Hematopoietic multipotent progenitor cell treated with erythropoietin and hydrocortisone succinate and interleukin-3 and kit ligand, for 6 days (in vitro differentiated cells): ENCODE measurements at places on chromosomes 11 and 22.

GRCh38 chr22:29901354-29901753 is 18.4 kb downstream of the MTMR3 start:
- DNase-seq, result peak; percentile 70

DNA sequence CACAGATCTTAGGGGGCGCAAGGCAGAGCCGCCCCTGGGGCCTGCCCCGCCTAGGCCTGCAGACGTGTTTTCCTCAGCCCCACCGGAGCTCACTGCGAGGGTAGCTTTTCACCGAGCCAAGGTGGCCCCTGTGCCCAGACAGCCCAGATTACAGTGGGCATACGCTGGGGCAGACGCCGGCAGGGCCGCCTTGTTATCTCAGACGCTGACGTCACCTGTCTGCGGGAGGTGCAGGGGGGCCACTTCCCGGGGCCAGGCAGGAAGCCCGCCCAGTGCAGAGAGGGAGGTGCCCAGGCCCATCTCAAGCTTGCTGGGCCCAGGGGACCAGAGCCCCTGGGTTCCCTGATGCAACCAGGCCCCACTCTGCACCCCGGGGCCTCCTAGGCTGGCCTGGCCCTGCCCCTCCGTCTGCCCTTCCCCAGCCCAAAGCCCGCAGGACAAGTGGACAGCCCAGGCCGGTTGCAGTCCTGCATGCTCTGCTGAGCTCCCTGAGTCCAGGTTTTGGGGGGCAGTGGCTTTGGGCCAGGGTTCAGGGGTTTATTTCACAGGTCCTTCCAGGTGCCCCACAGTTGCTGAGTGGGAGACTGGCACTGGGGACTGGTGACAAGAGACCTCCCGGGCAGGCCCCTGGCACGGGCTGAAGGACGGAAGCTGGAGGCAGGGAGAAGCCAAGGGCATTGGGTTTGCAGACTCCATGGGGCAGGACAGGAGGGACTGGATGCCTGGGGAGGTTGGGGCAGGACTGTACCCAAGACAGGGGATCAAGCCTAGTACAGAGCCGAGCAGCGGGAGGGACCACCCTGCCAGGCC is 38.6 kb downstream of the IGF2 start:
- DNase-seq, result peak; percentile 69

DNA sequence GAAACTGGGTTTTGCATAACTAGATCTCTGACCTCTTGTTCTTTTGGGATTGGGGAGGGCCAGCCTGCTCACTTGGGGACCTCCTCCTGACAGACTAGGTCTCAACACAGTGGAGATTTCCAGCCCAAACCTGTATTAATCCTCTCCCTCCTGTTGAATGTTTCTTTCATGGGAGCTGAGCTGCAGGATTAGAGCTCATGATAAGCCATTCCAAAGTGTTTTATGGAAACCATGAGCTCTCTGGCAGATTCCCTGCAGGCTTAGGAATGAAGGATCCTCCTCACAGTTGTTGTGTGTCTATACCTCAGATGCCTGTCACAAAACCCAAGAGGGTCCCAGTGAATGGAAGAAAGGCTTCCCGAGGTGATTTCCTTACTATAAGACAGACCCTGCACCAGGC is 248.4 kb upstream of the B3GAT1 start:
- DNase-seq, result no peak

GRCh38 chr11:59866397-59866796 is at the start of gene TCN1:
Gene TCN1, minus strand, starts transcription at chr11:59866487. Its CDS starts 17 bp downstream, at chr11:59866470.
- DNase-seq, result peak; percentile 77

GRCh38 chr11:20360650-20361049 is 2.9 kb upstream of the HTATIP2 start:
- peak; percentile 34 for DNase-seq
